ENCODE measurements at places on chromosomes 11 and 22.
A peak's percentile ranks its signal among the peaks of the same experiment; 100 is the strongest.

- DNase-seq: no peak
Measured at GRCh38 chr11:57775491-57775890, 13.9 kb downstream of the CTNND1 start.

DNA sequence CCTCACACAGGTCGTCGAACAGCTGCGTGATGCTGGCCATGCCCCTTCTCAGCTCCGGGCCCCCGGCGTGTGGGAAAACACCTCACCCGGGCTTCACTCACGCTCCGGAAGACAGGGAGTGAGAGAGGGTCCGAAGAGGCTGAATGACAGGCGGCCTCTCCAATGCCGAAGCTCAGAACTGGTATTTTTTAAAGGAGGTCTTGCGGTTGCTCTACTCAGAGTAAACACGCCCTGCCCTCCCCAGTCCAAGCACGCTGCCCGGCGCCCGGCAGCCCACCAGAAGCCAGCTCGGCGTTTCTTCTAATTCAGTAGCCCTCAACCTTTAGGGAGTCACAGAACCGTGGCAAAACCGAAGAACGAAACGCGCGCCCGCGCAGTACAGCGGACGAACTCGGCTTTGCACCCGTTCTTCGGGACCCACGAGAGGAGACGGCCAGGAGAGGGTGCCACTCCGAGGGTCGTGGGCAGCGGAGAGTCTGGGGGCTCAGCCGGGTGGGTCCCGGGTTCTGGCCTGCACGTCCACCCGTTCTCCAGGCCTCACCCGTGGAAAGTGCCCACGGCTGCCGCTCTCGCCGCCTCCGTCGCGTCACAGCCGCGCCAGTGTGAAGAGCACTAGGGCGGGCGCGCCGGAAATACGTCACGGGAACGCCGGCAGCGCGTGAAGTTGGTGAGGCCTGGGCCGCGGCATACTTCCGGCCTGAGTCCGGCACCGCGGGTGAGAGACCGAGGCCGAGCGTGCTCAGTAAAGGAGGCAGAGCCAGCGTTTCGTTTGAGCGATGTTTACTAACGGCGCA is at the start of gene TUBGCP6:
Gene TUBGCP6 (minus strand): TSS at position 604 of the 794 bp plus-strand sequence. CDS start 564 bp downstream, at position 40.
- peak; percentile 93 for DNase-seq

GRCh38 chr22:17472932-17473331 is 90.4 kb upstream of the SLC25A18 start:
- no peak for DNase-seq

- peak; percentile 16 for DNase-seq
Measured at GRCh38 chr22:46813816-46814597, 51.6 kb downstream of the TBC1D22A start.

DNA sequence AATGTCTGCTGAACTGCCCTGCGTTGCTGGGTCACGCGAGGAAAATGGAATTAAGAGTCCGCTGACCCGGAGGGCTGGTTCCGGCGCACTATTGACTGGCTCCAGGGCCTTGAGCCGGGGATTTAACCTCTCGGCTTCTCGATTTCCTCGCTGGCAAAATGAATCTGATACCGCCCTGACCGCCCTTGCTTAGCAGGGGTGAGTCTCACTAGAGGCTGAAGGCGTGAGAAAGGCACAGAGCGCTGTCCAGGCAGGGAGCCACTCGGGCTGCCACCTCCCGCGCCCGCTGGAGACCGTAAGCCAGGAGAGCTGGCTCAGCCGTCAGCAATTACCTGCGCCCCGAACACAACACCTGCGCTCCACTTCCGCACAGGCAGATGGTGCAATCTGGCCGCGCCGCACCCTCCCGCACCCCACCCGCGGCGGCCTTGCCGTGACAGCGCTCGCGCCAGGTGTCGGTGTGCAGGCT is 65.6 kb downstream of the BUD13 start:
- no peak for DNase-seq

GRCh38 chr11:118625036-118625690 is 17.7 kb downstream of the PHLDB1 start:
- no peak for DNase-seq

- DNase-seq: peak; percentile 97
Measured at GRCh38 chr11:615504-616319, at the start of gene IRF7. Gene IRF7 (minus strand): TSS chr11:615950. CDS start chr11:615364, 586 bp downstream.

DNA sequence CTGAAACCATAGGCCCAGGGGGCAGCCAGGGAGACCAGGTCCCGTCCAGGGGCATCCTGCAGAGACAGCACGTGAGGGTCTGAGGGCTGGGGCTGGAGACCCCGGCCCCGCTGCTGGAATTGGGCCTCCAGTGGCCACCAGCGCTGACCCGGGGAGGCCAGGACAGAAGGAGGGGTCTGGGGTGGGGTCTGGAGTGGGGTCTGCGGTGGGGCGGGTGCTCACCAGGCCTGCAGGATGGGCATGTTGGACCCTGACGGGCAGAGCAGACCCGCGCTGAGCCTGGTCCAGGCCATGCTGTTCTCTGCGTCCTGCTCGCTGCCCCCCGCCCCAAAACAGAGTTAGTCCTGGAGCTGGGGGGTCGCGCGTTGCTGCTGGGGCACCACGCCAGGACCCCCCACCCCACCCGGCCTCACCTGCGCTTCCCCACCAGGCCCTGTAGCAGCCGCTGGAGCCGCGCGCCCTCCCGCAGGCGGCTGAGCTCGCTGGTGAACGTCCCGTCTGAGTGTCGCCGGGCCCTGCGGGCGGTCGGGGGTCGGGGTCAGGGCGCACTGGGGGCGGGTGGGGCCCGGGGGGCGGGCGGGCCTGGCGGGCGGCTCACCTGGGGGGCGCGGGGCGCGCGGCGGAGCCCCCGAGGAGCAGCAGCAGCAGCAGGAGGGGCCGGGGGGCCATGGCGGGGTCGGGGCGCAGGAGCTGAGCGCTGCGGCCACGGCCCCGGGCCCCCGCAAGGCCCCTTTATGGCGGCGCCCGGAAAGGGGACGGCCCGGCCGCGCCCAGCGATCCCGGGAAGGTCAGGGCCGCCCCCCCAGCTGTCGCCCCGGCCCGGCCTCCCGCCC is at the start of gene SCT:
Gene SCT (minus strand): TSS at position 707 of the 833 bp plus-strand sequence. CDS start 38 bp downstream, at position 669.
- no peak for DNase-seq
